ENCODE measurements at places on chromosomes 12 and 14.

- DNase-seq: no peak
Observed at GRCh38 chr14:69861025-69861569, 18.1 kb upstream of the SMOC1 start.

- no peak for DNase-seq
Observed at GRCh38 chr12:111068290-111068689, 147.9 kb upstream of the MYL2 start.

- no peak for DNase-seq
Observed at GRCh38 chr14:93331728-93332396, 974 bp downstream of the BTBD7 start.

- DNase-seq: no peak
Observed at GRCh38 chr12:82479511-82479910, 121.2 kb downstream of the METTL25 start.

GRCh38 chr12:53346491-53346890, 10.3 kb upstream of the SP7 start:
- no peak for DNase-seq

DNA sequence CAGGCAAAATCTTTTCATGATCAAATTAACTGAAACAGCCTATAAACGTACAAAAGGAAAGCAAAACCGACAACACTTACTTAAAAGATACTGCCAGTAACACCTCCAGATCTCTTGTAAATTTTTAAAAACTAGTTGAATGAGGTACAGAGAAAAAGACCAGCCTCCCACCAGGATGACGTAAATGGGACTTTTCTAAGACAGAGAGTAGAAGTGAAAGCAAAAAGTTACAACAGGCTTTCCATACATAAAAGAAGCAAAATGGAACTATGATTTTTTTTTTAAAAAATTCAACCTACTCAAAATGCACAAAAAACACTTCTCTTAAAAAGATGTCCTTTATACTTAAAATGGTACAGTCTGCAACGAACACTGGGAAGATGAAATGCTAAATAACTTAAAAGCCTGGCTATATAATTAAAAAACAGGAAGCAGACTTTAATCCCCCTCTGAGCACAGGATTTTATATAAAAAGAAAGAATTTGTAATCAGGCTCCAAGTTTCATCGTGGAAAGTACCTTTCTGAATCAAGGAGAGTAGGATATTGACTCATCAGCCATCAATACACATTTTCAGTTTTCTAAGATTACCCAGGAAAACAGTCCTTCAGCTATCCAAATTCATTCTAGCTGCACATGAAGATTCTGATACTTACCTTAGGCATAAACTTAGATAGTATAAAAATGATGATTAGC, 14.2 kb upstream of the MYO1A start:
- DNase-seq: no peak
